ENCODE measurements at places on chromosomes 3 and 15. TPM values are rescaled to one million over a fixed set of nuclear protein-coding genes. Genes with fewer than 3 reads are reported as not detected.

DNA sequence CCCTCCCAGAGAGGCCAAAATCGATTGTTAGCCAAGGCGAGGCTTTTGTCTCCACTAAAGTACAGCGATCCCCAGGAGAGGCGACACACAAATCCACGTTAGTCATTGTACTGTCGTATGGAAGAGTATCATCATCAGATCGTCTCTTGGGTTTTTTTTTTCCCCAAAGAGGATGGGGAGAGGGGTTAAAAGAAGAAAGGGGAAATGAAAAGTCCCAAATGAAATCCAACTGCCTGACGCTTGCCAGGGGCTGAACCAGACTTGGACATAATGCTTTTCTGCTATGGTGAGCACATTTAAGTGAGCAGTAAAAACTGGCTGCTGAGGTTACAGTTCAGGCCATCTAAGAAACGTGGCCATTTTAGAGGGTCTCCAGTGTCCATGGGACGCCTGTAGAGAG, 37.9 kb upstream of the CTSH start:
- DNase-seq, result no peak
- no peak overlapping the region for H3K27ac ChIP-seq
- H3K36me3 ChIP-seq, result no peaks in the 10 kb centered on the region
- no peaks in the 10 kb centered on the region for H3K27me3 ChIP-seq

DNA sequence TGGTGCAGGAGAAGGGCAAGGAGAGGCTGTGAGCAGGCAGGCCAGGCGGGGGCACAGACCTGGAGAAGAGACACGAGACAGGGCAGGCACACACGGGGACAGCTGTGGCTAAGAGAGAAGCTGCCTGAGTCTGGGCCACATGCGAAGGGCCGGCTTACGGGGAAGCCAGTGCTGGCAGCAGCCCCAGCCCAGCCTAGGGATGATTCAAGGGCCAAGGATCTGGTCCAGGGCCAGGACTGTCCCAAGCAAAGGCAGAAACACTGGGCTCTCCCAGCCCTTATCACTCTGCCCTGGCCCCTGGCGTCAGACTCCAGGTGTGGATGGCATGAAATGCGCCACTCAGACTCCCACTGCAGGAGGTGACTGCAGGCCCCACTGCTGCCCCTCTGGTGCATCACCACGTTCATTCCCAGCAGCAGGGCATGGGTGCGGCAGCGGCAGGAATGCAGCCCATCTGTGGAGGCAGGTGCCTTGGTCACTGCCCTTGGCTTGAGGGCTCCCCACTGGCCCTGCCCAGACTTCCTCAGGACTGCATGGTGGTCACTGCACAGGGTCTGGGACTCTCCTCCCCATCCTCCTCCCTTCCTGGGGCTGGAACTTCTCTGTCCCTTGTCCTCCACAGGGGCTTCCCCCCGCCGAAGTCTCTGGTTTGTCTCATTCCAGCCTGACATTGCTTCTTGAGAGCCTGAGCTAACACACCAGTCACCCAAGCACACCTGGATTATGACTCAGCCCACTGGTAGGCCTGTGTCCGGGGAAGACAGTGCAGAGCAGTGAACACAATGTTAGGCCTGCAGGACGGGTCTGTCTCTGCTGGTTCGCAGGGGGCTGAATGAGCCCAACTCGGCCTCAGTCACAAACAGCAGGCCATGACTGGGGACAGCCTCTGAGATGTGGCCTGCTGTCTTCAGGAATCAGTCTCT, 69.3 kb downstream of the TBC1D2B start:
- H3K27ac ChIP-seq, result no peak overlapping the region
- H3K36me3 ChIP-seq, result no peaks in the 10 kb centered on the region
- H3K27me3 ChIP-seq, result no peaks in the 10 kb centered on the region
- H3K4me3 ChIP-seq, result no peak overlapping the region

GRCh38 chr15:60396958-60397771, 621 bp downstream of the ANXA2 start:
- H3K27me3 ChIP-seq, result no peaks in the 10 kb centered on the region
- H3K36me3 ChIP-seq, result peaks cover 6% of the 10 kb centered on the region
- peak overlapping the region; percentile 75 for H3K4me3 ChIP-seq
- peak overlapping the region; percentile 99 for H3K27ac ChIP-seq
- peak; percentile 80 for DNase-seq
- peaks cover 52% of the 10 kb centered on the region for H3K4me1 ChIP-seq

DNA sequence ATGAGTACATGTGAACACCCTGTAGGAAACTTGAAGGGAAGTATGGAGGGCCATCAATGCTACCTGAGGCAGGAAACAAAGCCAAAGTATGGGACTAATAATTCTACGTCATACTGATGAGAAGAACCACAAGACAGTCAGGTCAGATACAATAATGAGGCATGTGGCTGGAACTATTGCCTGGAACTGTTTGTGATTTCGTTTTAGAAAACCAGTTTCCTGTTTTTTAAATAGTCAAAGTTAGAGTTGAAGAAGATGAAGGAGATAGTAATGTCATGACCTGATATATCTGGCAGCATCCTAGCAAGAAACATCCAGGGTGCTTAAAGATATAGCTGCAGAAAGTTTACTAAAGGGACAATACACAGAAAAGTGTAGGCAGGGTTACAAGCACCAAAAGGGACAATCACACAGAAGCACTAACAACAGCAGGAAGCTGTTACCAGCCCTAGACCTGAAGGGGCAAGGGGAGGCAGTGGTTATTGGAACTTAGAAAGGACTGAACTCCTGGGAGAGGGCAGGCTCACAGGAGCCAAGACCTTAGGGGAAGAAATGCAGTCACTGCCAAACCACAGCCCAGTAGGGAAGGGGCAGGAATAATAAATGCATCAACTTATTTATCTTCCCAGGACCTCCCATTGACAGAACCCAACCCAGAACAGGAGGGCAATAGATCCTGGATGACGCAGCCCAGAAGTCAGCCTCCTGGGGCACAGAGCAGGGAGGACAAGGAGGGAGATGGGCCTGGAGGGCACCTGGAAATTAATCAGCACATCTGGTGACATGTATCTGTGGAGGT, 302.1 kb upstream of the STT3B start:
- no peaks in the 10 kb centered on the region for H3K36me3 ChIP-seq
- H3K4me3 ChIP-seq, result no peak overlapping the region
- no peaks in the 10 kb centered on the region for H3K4me1 ChIP-seq
- H3K27me3 ChIP-seq, result no peaks in the 10 kb centered on the region
- H3K27ac ChIP-seq, result no peak overlapping the region

TMEM212 gene
- total RNA-seq, result not detected

ECE2 gene
- total RNA-seq, result not detected

PIERCE2 gene
- 3.7 TPM for total RNA-seq

FGD5 gene
- 10.2 TPM for total RNA-seq

SKOR1 gene
- total RNA-seq, result 0.07 TPM

DNA sequence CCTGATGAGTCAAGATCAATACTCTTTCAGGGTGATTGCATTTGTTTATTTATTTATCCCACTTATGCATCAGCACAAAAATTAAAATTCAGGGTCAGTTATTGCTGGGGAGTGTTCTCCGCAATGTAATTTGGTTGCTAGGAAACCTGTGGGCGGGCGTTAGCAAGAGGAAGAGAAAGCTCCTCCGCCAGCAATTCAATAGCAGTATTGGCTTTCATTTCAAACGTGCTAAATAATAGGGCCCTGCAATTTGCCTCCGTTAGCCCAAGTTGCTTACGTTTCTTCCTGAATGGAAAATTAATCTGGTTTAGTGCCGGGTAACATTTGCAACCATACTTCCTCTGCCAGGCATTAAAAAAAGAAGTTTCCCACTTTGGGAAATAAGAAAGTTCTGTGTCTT, 35.5 kb upstream of the PLCL2 start:
- H3K36me3 ChIP-seq, result no peaks in the 10 kb centered on the region
- no peaks in the 10 kb centered on the region for H3K27me3 ChIP-seq
- peaks cover 12% of the 10 kb centered on the region for H3K4me1 ChIP-seq
- H3K4me3 ChIP-seq, result no peak overlapping the region
- no peak for DNase-seq

ZDHHC19 gene
- total RNA-seq, result not detected

DNA sequence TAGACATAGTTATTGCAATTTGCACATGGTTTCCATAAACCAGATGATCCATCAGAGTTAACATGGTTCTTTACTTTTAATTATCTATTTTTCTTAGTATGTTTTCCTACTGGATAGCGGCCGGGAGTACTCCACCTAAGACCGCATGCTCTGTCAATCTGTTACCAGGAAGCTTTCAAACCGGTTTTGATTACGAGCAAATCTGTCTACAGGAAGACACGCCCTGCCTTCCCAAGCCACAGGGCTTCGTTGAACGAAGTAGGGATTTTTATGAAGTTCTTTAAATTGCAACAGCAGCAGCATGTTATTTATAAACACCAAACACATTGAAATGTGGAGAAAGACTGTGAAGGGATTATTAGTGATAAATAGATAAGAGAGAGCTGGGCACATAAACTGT, 283.3 kb upstream of the ROBO2 start:
- no peak overlapping the region for H3K4me3 ChIP-seq
- H3K36me3 ChIP-seq, result no peaks in the 10 kb centered on the region
- H3K27me3 ChIP-seq, result no peaks in the 10 kb centered on the region

DNA sequence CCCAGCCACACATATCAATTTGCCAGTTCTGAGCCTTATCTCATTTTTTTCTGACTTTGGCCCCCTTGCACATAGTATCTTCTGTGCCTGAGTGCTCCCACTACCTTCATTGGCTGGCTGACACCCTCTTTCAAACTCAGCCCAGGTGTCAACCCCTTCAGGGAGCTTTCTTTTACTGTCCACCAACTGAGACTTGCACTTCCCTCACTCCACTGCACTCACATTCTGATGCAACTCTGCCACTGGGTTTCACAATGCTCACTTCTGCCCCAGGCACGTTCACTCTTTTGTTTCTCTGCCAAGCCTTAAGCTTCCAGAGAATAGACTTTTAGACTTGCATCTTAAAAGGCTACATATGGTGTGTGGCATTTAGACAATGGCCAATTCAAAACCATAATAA, 101.5 kb upstream of the CBLB start:
- no peaks in the 10 kb centered on the region for H3K27me3 ChIP-seq
- no peak overlapping the region for H3K4me3 ChIP-seq
- DNase-seq, result no peak
- no peaks in the 10 kb centered on the region for H3K36me3 ChIP-seq
- H3K4me1 ChIP-seq, result peaks cover 9% of the 10 kb centered on the region

USP19 gene
- total RNA-seq, result 72.5 TPM

- no peaks in the 10 kb centered on the region for H3K36me3 ChIP-seq
- DNase-seq, result no peak
- H3K4me3 ChIP-seq, result no peak overlapping the region
Measured at GRCh38 chr3:170493712-170494182, 75.1 kb downstream of the CLDN11 start.

DGKG gene
- 40.8 TPM for total RNA-seq

DNA sequence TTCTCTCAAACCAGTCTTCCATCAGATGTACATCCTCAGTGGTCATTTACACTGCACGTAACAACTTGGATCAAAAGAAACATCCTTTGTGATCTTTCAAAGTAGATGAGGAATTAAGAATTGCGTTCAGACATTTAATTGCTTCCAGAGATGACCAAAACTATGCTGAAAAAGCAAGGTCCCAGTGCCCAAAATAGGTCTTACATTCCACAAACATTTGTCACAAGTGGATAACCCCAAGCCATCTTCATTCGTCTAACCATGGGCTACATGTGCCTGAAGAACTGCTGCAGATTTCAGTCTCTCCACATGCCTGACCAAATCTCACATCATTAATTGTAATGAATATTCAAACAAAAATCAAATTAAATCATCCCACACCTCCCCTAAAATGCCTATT, 273.6 kb downstream of the SHOX2 start:
- H3K4me1 ChIP-seq, result no peaks in the 10 kb centered on the region
- H3K27ac ChIP-seq, result no peak overlapping the region
- DNase-seq, result no peak
- H3K4me3 ChIP-seq, result no peak overlapping the region
- H3K36me3 ChIP-seq, result no peaks in the 10 kb centered on the region

DNA sequence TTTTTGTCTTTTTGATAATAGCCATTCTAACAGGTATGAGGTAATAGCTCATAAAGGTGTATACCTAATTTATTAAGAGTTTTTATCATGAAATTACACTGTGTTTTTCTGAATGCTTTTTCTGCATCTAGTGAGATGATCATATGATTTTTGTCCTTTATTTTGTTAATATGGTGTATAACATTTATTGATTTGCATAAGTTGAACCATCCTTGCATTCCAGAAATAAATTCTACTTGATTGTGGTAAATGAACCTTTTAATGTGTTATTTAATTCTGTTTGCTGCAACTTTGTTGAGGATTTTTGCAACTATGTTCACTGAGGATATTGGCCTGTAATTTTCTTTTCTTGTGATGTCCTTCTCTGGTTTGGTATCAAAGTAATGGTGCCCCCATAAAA, 28.0 kb upstream of the PCSK6 start:
- H3K27me3 ChIP-seq, result no peaks in the 10 kb centered on the region
- DNase-seq, result no peak
- H3K4me1 ChIP-seq, result no peaks in the 10 kb centered on the region
- H3K4me3 ChIP-seq, result no peak overlapping the region

DNA sequence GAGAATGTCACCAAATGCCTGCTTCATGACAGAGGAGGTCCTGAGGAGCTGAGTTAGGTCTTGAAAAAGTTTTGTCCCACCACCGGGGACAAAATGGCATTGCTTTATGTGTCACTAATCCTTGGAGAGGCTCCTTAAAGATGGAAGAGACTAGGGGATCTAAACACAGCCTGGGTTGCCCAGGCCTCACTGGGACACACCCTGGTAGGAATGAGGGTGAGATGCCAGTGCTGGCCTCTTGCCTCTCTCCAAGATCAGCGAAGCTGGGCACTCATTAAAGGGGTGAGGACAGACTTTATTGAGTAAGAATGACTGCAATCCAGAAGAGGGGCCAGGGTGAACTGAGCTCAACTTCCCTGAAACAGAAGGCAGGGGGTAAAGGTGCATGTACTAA, 58.5 kb upstream of the KLF13 start:
- H3K27me3 ChIP-seq, result no peaks in the 10 kb centered on the region
- H3K4me1 ChIP-seq, result no peaks in the 10 kb centered on the region
- H3K4me3 ChIP-seq, result no peak overlapping the region
- H3K27ac ChIP-seq, result no peak overlapping the region

DNA sequence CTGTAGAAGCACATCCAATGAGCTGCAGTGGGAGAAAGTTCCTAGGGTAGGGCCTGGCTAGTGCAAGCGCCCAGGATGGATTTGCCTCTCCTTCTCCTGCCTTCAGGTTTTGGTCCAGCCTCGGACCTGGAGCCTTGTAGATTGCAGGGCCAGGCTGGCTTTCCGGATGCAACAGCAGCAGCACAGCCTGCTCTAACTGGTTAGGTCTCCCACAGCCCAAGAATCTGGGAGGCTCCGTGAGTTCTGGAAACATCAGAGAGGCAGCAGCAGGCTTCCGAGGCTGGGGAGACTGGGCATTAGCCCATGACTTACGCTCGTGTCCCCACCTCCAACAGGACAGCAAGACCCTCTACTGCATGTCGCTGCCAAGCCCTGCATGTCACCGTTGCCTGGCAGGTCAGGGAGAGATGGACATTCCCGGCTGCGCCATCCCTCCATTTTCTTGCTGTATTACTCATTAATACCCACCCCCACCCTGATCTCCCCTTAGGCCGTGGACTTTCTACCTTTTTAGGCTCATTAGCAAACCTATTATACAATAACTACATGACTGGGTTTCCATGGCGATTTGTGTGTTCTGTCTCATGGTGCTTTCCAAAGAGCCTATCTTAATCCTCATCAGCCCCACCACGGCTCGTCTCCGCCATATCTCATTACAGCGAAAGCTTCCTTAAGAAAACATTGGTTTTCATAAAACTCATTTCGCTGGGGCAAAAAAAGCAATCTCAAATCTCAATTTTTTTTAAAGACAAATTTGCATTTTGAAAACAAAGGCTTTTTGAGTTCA, 40.9 kb upstream of the RGMA start:
- no peak overlapping the region for H3K27ac ChIP-seq
- H3K36me3 ChIP-seq, result no peaks in the 10 kb centered on the region
- no peaks in the 10 kb centered on the region for H3K4me1 ChIP-seq

COL6A5 gene
- total RNA-seq, result not detected

- H3K27me3 ChIP-seq, result no peaks in the 10 kb centered on the region
- H3K27ac ChIP-seq, result no peak overlapping the region
- H3K4me1 ChIP-seq, result no peaks in the 10 kb centered on the region
- no peak for DNase-seq
- H3K36me3 ChIP-seq, result no peaks in the 10 kb centered on the region
Measured at GRCh38 chr3:84223512-84223911, 735.3 kb upstream of the CADM2 start.
